ENCODE measurements at places on chromosomes 2 and 18.

DNA sequence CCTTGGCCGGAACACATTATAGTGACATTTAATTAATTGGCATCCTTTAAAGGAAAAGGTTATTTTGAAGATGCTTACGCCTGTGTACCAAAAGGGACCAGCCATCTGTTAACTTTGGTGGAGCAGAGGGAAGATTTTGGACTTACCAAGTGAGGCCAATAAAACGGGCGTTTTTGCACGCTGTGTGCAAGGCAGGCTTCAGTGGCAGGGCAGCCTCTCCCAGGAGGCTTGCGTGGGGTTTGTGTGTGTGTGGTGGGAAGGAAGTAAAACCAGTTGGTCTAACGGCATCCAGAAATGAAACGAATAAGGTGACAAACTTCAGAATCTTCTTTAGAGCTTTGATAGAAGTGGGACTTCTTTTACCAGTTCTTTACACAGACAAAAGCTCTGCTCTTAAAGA, 191.7 kb downstream of the PRKCE start:
- DNase-seq: no peak

DNA sequence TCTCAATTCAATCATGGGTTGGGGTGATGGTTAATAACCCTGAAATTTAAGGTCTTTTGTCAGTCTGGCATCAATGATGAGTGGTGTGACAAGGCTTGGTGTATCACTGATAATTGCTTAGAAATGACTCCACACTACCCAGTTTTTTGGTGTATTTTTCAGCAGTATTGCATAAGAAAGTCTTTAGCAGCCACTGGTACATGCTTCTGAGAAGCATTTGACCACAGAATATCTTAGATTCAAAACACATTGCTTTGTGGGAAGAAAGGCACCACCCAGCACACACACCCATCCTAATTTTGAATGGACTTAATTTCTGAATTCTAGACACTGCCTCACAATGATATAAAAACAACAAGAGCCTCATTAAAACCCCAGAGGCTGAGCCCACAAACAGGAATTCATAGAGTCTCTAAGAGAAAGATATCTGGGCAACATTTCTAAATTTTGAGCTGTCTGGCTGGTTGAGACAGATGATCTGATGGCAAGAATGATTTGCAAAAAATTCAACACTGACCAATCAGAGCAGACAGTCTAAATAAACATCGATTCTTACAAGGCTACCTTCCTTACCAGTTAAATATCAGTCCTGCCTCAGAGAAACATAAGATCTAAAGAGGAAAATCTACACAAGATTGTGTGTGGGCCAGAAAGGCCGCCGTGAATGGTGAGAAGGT, 114.7 kb upstream of the CYP1B1 start:
- DNase-seq: no peak

DNA sequence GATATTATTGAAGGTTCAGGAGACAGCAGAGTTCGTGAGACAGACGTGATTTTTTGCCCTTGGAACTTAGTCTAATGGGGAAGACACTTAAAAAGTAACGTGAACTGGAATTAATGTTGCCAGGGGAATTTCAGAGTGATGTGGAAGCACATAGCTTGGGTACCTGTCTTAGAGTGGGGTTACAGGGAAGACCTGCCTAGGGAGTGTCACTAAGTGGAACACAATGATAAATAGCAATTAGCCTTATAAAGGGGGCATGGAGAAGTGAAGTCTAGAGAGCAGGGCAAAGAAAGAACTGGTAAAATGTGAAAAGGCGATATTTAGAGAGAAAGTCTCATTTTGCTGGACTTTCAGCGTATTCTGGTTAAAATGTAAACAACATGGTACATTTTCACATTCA, 306.0 kb upstream of the TCF4 start:
- DNase-seq: no peak

- no peak for DNase-seq
These were observed 16.1 kb downstream of the PRPF40A start for GRCh38 chr2:152701198-152701597.

- DNase-seq: no peak
These were observed 89.8 kb downstream of the ZNF516 start for GRCh38 chr18:76405280-76405679.

DNA sequence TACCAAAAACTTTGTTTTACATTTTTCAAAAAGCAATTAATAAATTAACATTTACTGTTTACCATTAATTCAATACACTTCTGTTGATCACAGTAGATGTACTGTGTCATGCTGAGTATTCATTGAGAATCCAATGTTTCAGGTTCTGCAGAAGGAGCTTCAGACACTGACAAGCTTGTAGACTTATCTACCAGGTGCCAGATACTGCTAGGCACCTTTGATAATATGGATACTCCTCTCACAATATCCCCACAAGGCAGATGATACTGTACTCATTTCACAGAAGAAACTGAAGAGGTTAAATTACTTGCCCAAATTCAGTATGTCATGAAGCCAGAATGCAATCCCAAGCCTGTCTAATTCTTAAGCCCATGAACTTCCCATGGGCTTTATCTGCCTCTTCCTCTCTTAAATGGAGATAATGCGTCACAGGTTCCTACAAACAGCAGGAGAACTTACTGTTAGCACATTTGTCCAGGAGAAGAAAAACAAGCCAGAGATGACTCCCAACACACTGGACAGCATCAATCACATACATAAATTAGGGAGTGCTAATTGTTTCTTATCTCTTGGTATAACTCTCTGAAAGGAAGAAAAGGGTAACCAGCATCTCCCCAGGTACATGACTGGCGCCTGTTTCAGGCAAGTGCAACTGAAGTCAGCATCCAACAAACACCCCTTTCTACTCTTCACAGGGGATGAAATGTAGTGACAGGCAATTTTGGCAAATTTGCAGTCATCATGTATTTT, 27.4 kb downstream of the ITSN2 start:
- no peak for DNase-seq

GRCh38 chr18:48655508-48655907, 116.7 kb downstream of the CTIF start:
- no peak for DNase-seq

DNA sequence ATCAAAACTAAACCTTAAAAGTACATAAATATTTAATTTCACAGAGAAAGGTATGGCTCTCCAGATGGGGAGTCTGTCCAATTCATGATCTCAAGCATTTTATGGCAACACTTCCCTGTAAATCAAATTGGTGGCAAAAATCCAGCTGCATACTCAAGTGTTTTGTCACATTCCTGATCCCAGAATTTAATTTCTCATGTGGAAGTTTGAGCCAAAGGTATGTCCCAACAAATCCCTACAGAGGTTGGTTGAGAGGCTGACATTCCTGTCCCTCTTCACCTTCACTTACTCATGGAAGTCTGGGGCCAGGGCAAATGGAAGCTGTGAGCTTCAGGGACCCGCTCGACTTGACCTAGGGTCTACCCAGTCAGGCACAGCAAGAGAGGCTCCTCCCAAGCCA, 17.7 kb downstream of the KLF7 start:
- DNase-seq: peak; percentile 9

All from eye (tissue), 1 donor.